Activated naive CD8-positive, alpha-beta T cell treated with anti-CD3 and anti-CD28 coated beads, Interleukin-2, amount 10 ng/mL, durations not matched to agents 7 days and 5 days (primary cell): ENCODE measurements at places on chromosomes 5 and 9. TPM values are rescaled to one million over a fixed set of nuclear protein-coding genes. Genes with fewer than 3 reads are reported as not detected.

Gene FIBCD1
- not detected for total RNA-seq

Gene DNAI1
- total RNA-seq: not detected

Gene IGFBPL1
- not detected for total RNA-seq

Gene NR6A1
- 0.06 TPM for total RNA-seq

Gene TMED9
- 81.0 TPM for total RNA-seq

Gene PRUNE2
- total RNA-seq: 0.57 TPM

Gene CDC23
- 34.4 TPM for total RNA-seq

GRCh38 chr5:165055476-165055875 is 1550.1 kb downstream of the MAT2B start:
- no peak for DNase-seq

GRCh38 chr9:112396416-112396815 is 16.5 kb downstream of the HSDL2 start:
- DNase-seq: no peak

DNA sequence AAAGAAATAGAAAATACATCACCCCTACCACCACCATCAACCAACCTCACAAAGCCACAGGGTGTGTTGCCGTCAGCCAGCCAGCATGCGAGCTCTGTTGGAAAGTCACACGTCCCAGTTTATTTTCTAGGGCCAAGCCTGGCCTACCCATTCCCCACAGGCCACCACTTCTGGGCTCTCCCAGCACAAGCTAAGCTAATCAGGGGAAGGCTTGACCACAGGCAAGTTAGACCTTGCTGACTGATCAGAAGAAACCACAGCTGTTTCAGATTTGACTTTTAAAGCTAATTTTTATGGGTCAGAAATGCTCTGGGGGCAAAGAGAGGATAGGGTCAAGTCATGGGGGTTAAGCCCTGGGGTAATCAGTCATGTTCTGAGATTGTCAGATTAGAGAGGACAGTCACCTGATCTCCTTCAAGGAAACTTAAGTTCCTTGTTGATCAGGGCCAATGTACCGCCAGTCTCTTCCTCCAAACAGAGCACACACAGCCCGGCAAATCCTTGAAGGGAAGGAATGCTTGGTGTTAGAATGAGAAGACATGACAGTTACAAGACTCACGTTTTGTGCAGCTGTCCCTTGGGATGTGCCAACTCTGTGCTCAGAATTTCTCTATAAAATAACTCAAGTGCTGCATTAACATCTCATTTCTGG is 7.6 kb downstream of the SHB start:
- no peak for DNase-seq

DNA sequence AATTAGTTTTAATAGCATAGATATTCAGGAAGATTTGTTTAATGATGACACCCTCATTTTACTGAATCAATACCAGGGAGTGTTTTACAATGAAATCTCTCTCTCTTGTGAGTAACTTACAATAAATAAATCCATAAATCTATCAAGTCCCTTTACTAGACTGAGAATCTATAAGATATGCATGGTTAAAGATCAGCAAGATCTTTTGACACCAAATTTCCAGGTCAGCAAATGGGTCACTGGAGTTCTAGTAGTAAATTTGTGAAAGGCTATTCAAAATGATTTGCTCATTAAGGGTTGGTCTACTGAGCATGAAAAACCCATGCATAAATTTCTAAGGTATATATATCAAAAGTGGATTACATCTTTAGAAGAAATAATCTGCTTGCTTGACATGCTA is 512.1 kb upstream of the ITGA1 start:
- no peak for DNase-seq

DNA sequence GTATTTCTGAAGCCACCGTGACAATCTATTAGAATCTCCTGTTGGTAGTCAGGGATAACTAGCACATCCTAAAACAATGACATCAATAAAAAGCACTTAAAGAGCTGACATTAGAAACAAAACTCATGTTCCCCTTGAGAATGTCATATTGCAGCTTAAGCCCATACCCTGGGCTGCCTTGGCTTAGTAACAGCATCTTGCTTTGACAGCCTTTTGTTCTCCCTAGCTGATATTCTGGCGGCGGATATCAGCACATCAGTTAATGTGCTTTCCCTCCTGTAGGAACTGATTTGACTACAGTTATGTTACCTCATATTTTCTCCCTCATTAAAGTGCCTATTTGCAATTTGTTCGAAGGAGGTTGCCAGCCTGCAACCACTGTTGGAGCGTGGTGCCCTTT is 214.1 kb downstream of the CD180 start:
- DNase-seq: no peak

DNA sequence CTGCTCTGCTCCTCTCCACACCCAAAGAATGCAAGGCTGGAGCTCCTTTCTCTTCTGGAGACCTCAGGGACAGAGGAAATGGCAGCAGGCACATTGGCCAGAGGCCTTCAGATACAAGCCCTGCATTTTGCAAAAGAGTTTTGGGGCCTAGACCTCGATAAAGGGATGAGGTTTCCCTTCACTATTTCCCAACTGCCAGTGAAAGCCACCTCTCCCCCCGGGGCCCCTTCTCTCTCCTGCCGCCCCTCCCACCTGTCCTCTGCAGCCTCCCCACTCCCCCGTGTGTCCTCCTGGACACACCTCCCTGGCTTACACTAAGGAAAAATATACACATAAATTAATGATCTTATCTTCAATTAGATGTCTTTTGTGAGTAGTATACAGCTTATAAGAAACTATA is 21.3 kb upstream of the LMNB1 start:
- no peak for DNase-seq

DNA sequence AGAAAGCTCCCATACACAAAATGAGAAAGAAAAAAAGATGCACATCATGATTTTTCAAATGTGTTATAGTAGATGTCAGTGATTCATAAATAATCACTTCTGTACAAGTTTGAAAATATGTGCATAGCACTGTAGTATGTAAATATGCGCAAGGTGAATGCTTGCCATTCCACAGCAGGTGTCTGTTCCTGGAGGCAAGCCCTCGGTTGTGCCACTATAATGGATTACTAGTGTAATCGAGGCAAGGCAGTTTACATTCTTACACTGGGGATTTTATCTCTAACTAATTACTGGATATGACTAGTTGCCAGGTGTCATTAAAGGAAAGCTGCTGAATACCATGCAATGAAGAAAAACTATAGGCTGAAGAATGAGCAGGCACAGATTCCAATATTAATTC is 93.6 kb downstream of the ARHGEF28 start:
- no peak for DNase-seq

DNA sequence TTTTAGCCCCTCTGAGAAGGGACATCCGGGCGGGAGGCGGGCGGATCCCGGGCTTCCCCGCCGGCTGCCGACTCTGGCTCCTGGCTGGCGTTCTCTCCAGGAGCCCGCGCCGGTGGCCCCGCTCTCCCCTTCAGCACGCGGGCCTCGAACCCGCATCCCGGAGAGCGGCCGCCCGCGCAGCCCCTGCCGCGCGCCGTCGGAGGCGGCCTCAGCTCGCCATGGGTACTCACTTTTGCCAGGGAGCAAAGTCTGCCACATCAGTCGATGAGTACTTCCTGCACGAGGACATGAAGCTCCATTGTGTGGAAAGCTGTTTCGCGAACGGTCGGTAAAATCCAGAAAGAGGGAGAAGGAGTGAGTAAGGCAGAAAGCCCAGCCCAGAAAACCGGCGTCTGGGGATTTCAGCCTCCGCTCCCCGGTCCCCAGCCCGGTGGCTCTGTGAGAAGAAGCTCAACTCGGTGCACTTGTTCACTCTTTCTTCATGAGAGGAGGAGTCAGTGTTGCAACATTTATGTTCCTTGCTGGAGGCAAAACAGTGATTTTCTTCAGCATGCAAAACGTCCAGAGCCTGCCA is at the start of gene PRLR:
TSS of gene PRLR (minus strand) at position 450 of the 574 bp plus-strand sequence. CDS start 140,867 bp downstream, outside the sequence.
- DNase-seq: no peak

- DNase-seq: no peak
Observed at GRCh38 chr9:128637656-128638055, 19.0 kb downstream of the DYNC2I2 start.

- DNase-seq: no peak
Observed at GRCh38 chr9:6328103-6328502, at the start of gene TPD52L3. Gene TPD52L3 (plus strand): TSS chr9:6328375. CDS start chr9:6328596, 221 bp downstream.

DNA sequence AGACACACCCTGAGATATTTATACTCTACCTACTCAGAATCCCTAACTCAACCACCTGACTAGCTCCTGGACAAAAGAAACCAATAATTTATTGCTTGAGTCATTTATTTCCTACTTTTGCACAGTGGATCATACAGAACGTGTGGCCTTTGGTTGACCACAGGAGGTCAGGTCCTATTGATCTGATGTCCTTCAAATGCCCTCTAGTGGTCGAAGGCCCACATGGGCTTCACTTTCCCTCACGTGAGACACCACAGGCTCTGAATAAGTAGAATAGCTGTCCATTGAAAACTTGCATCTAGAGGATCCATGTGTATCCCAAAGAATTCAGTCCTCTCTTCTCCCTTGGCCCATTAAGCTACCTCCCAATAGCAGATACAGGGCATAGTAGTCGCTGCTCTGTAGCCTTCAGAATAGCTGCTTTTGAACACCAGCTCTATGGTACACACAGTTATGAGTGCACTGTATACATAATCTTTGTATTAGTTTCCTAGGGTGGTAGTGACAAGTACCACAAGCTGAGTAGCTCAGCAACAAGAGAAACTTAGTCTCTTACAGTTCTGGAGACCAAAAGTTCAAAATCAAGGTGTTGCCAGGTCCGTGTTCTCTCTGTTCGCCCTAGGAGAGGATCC is 177.6 kb upstream of the SMARCA2 start:
- no peak for DNase-seq

GRCh38 chr5:177524539-177524900 is 7.8 kb upstream of the DDX41 start:
- DNase-seq: no peak

DNA sequence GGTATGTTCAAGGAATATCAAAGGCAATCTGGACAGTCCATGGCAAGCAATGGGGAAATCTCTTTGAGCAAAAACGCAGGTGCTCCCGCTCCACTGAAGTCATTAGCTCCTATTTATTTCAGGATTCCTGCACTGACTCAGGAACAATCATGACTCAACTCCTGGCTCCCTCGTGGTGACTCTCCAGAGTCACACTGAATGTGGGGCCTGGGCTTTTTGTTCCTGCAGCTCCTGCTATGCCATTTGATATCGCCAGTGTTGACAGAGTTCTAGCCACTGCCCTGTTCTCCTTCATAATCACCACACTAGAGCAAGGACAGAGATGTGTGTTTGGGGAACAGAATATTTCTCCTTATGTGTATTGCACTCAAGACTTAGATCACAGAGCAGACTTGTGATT is 187.2 kb upstream of the ZNF462 start:
- no peak for DNase-seq

DNA sequence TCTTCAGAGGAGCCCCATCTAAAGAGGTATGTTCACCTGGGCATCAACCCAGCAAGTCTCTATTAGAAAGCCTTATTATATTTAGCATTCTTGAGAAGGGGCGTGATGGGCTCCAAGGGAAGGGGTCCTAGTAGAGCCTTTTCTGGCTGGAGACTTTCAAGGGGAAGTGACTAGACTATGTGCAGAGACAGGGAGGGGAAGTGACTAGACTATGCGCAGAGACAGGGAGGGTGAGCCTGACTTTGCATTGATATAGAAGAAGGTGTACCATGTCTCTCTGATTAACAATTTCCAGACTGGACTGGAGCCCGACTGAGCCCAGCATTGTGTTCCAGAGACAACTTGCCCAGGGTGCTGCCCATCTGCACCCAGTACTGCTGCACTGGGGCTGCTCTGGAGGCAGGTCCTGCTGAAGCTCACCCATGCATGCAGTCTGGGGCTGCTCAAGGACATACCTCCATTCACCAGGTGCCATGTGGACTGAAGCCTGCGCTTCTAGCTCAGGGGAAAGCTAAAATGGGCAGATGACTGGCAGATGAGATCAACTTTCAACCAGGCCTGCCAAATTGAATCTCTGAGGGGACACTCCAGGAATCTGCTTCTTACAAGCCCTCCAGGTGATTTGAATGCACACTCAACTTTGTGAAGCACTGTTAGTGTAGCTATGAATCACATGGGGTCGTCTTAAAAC is 83.0 kb upstream of the GNA14 start:
- DNase-seq: no peak

GRCh38 chr5:80516826-80517225 is 28.9 kb downstream of the FAM151B start:
- DNase-seq: no peak

GRCh38 chr9:116494815-116495634 is 192.1 kb upstream of the TRIM32 start:
- DNase-seq: no peak

DNA sequence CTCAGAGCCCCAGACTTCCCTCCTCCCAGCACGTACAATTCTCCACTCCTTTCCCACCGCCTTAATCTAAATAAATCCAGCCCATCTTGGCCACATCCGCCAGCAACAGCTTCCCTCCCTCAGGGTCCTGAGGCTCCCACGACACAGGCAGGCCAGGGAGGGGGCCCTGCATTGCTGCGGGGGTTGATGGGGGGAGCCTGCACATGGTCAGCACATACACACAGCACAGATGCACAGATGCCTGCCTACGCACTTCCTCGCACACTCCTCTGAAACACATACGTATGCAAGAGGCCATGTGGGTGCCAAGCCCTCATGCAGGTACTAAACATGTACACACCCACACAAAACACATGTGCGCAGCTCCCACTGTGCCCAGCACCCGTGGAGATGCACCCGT is 14.8 kb downstream of the PDGFRB start:
- DNase-seq: no peak
